ENCODE measurements at places on chromosomes 5 and 9.

GRCh38 chr5:172634106-172634899 is 6.8 kb upstream of the NEURL1B start:
- DNase-seq = no peak

DNA sequence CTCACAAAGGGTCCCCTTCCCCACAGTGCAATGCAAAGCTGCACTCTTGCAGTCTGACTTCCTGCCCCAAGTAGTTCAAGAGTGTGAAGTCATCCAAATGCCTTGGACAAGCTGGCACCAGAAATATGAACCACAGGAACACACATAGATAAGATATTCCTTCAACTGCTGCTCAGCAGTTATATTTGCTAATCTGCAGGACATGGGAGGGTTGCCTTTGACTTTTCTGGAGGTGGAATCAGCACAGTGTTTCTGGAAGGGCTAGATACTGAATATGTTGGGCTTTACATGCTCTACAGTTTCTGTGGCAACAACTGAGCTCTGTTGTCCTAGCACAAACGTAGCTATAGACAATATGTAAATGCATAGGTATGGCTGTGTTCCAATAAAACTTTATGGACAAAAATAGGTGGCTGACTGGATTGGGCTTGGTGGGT is 96.7 kb upstream of the PCA3 start:
- DNase-seq = no peak

- DNase-seq = no peak
Measured at GRCh38 chr5:100502684-100503083, 32.5 kb upstream of the FAM174A start.

- no peak for DNase-seq
Measured at GRCh38 chr5:150075806-150076205, 10.5 kb downstream of the CSF1R start.

DNA sequence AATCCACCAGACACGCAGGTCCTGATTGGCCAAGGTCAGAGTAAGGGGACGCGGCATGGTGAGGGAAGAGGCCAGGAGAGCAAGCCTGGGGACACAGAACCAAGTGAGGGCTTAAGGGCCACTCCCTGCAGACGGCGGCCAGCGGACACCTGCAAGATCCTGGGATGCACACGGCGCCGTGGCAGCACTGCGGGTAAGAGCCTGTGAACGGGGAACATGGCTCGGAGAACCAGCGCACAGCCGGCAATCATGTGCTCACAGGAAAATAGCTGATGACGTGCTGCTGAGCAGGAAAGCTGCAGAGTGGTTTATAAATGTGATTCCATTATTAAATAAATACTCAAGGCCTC is 27.0 kb upstream of the NSMF start:
- no peak for DNase-seq

DNA sequence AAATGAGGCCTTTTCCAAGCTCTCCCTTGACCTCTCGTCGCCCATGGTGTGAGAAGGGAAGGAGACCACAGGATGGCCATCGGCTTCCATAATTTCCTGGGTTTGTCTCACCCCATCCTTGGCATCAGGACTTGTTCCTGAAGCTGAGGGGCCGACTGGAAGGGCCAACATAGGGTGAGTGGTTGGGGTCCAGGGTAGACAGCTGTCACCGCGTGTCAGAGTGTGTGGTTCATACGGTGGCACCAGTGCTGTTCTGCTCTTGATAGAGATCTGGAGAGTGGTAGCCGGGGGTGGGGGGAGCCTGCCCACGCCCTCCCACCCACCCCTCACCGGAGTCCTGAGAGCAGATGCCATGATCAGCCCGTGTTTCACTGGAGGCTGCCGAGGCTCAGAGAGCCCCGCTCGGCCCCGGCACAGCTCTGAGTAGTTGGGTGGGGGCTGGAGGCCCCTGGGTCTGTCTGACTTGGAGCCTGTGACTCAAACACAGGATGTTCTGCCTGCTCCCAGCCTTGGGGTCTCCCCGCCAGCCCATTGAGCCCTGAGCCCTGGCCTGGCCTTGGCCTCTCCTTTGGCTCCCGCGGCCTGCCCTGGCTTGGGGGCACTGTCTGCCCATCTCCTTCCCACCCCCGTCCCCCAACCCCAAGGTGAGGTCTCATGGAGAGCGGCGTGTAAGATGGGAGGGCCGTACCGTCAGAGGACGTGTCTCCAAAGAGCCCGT is 53.1 kb upstream of the IER5L start:
- no peak for DNase-seq
